Activated CD8-positive, alpha-beta memory T cell treated with anti-CD3 and anti-CD28 coated beads for 24 hours (primary cell): ENCODE measurements at places on chromosomes 6 and 20.

GRCh38 chr6:151100326-151100725 is 139.4 kb upstream of the AKAP12 start:
- DNase-seq = no peak

GRCh38 chr6:67558985-67559384 is 1076.1 kb upstream of the ADGRB3 start:
- no peak for DNase-seq

- no peak for DNase-seq
Observed at GRCh38 chr6:165615636-165616035, 47.4 kb downstream of the PDE10A start.

DNA sequence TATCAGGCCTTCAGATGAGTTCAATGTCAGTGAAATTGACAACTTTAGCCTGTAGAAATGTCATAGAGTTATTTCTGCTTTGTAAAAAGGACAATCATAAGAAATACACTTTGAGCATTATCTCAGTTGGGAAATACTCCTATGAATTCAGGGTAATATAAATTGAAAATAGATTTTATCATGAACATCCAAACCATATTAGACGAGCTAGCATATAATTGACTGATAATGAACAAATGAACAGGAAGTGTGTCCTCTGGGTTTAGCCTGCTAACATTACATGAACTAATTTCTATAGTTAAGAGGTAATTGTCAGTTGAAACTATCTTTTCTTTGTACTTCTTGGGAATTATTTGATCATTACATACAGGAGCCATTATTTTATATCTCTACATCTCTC is 469.0 kb upstream of the RNF217 start:
- no peak for DNase-seq

GRCh38 chr20:32110727-32111126 is 1.2 kb downstream of the TM9SF4 start:
- no peak for DNase-seq

GRCh38 chr6:24985323-24985722 is 49.6 kb upstream of the RIPOR2 start:
- DNase-seq = no peak

DNA sequence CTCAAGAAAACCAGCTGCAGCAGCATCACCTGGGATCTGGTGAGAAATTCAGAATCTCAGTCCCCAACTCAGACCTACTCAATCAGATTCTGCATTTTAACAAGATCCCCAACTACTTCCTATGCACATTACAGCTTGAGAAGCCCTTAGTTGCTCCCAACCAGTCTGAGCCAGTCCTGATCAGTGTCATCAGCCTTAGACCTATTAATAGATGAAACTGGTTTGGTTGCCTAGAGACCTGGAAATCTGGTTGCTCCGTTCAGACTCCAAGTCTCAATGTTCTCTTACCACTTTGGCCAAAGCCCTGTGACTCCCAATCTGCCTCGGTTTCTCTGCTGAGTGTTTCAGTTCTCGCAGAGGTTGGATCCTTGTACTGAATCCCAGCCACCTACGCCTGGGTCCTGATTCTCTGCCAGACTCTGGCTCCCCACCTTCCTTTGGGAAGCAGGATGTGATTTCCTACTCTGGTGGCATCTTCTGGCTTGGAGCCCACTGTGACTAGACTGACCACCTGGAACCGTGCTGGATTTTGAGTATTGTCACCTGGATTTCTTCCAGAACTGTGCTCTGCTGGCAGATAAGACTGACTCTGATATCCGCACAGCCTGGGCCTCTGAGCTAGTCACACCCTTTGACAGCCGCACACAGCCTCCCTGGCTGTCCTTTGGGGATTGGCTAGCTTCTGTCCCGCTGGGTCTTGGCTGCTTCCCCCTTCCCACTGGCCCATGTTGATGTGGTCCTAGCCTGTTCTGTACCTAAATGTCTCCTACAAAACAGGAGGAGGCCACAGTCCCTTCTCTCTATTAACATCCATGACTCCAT is 20.3 kb upstream of the ATXN1 start:
- DNase-seq = no peak

- DNase-seq = peak; percentile 66
Observed at GRCh38 chr6:47780510-47781356, 1.1 kb upstream of the OPN5 start.

GRCh38 chr6:140230282-140230681 is 855.8 kb upstream of the CITED2 start:
- no peak for DNase-seq

DNA sequence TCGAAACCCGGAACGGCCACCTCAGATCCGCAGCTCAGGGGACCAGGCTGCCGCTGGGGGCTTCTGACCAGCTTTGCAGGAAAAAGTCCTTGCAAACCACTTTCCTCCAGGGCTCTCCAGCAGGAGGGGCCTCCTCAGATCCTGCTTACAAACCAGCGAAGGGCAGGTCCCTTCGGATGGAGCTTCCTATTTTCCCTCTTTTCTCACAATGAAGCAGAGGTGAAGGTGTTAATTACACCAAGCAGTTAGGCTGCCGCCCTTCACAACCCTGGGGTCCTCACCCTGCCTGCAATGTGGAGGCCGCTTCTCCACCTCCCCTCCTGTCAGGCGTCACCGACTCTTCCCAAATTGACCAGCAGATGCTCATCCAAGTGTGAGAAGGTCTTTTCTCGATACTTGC is 5.7 kb downstream of the ARHGAP40 start:
- DNase-seq = no peak

DNA sequence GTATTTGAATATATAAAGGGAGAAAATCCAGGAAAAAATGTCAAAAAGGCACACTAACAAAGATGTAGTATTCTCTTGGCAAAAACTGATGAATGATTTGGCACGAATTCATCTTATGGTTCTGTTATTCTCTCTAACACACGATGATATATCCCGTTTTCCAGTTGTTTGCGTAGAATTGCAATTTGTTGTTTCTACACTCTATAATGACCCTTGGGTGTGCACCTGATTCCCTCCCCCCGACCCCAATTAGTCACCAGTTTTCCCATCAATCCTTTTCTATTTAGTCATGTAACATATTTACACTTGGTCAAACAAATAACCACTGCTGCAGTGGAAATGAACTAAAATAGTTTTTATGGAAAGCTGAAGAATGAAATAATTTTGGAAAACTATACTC is 1.5 kb upstream of the ARID1B start:
- no peak for DNase-seq

- no peak for DNase-seq
Observed at GRCh38 chr6:2097464-2097863, 147.9 kb downstream of the GMDS start.

- DNase-seq = no peak
Observed at GRCh38 chr6:79742030-79742429, 110.9 kb downstream of the SH3BGRL2 start.

DNA sequence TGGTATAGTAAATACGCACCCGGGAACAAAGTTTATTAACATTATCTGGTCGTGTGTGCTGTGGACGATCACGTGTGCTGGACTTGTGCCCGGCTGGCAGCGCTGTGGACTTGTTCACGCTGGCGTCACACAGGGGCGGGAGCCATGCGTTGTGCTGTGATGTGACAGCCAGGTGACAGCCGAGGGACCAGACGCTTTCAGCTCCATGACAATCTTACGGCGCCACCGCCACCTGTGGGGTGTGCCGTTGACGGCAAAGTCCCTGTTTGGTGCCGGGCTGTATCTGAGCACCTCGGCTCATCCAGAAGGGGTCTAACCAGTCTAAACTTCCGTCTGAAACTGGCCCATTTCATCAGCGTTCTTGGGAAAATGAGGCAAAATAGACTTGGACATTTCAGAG is 25.2 kb downstream of the DLL1 start:
- no peak for DNase-seq

DNA sequence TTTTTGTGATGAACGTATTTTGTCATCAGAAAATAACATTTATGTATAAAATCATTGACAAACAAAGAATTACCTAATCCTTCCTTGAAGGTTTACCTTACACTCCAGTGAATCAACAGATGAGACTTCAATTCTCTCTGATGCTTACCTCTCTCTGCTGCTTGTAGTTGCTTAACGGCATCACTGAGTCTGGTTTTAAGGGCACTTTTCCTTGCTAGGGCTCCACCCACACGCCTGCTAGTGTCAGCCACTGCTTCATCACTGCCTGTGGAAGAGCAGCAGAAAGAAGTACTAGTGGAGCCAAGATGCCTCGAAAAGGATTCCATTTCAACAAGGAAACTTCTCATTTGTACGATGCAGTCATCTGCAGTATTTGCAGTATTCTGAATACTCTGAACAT is 63.0 kb downstream of the FAM229B start:
- DNase-seq = no peak

- DNase-seq = no peak
Observed at GRCh38 chr20:50111120-50111828, 1.7 kb downstream of the UBE2V1 start.

DNA sequence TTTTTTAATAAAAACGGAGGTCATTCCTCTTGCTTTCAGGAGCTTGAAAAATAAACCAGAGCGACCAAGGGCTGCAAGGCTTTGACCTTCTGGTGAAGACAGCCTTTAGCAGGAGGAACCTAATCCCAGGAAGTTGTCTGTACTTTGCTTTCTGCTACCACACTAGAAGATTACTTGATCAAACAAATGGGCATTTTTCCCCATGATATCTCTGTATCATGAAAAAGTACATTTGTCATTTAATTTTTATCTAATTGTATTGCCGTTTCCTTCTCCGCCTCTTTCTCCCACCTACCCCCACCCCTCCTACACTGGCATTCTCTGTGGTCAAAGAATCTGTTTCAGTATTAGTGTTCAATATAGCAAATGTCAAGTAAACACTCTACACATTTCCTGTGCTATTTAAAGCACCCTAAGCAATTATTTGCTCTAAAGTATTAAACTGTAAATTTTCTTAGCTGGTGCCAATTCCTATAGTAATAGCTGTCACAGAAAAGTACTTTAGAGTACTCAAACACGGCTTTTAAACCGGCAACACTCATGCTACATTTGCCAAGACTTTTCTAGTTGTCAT is 29.7 kb downstream of the ATXN1 start:
- DNase-seq = no peak

- no peak for DNase-seq
Observed at GRCh38 chr6:135647521-135647920, 150.0 kb upstream of the AHI1 start.

DNA sequence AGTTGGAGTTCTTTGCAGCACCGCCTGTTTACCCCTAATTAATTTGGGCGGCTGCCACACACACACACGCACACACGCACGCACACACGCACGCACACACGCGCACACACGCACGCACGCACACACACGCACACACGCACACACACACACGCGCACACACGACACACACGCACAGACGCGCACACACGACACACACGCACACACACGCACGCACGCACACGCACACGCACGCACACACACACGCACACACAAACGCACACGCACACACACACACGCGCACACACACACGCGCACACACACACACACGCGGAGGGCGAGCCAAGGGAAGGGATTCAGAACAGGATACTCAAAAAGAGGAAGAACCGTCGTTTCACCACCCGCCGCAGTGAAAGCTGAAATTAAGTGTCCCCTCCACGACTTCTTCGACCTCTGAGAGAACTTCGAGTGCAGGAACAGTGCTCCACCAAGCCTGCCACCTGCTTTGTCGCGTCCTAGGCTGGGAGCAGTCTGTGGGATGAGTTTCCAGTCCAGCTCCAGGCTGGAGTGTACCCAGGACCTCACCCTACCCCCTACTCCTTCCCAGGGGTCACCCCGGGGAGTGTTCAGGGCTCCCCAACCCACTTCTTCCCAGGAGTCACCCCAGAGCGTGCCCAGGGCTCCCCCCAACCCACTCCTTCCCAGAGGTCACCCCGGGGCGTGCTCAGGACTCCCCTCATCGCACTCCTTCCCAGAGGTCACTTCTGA is 1.1 kb downstream of the RNASET2 start:
- DNase-seq = peak; percentile 74

DNA sequence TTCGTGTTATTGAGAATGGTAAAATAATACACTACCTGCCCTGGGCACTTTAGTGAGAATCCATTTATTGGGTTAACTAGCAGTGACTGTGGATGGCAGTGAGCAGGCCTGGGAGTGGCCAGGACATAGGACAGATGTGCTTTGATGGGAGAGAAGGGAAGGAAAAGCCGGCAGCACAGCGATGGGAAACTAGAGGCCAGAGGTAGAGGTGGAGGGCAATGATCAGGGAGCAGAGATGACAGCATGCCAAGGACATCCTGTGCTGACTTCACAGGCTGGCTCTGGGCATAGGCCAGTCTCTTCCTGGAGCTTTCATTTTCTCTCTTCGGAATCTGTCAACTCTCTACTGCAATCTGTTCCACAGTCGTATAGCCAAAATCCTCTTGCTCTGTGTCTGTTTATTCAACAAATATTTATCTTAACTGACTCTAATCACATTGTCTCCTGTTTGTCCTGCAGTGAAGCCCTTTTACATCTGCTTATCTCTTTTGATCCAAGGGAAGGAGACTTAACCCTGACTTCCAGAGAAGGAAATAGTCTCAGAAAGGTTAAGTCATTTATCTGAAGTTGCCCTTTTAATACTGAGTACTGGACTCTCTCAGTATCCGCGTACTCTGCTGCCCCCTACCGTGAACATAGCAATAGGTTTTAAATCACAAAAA is 18.4 kb upstream of the MMP24 start:
- DNase-seq = peak; percentile 86

DNA sequence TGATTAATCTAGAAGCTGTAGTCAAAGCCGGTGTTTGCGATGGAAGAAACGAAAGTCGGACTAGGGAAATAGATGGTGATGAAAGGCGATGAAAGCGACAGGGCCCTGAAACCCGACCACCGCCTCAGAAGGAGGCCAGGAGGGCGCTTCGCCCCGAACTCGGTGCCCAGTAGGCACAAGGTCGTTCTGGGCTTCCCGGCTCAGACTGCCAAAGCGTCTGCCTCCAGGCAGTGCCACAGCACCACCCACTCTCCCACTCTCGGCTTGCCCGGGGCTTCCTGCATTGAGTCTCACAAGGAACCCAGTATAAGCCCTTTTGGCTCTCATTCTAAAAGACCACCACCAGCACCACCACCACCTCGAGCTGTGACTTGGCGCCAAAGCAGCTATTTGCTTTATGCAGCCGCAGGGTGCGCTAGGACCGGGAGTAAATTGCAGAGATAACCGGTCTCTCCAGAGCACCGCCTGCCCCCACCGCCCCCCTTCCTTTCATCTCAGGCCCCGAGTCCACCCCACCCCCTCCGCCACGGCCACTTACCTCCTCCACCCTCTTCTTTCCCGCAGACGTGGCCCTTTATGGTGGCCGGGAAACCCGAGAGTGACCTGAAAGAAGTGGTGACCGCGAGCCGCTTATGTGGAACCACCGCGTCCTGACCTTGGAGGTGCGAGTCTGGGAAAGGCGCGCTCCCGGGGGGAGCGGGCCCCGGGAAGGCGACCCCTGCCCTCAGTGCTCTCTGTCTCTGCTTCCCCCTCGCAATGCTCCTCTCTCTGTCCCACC is 2.4 kb downstream of the TCF21 start:
- DNase-seq = no peak

DNA sequence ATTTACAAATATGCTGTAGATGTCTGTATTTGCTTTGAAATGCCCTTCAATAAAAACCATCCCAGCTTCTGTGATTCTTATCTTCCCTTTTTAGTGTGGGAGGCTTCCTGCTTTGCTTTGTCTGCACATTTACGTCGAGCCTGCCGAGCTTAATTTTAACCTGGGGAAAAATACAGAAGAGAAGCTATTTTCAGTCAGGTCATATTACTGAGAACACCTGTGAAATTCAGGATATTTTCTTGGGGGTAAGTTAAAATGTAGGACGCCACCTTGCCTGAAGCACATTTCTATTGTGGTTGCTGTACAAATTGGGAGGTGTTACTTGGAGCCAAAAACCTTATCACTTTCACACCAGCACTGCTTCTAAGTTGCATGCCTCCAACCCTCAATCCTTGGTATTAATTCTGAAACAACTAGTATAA is 43.6 kb upstream of the FUCA2 start:
- no peak for DNase-seq
